Bronchial epithelial cell (primary cell): ENCODE measurements at places on chromosomes 1 and 21. TPM values are rescaled to one million over a fixed set of nuclear protein-coding genes. Genes with fewer than 3 reads are reported as not detected.

FCRL2 gene
- not detected in 2 replicates for total RNA-seq

FMO1 gene
- not detected in 2 replicates for total RNA-seq

DNA sequence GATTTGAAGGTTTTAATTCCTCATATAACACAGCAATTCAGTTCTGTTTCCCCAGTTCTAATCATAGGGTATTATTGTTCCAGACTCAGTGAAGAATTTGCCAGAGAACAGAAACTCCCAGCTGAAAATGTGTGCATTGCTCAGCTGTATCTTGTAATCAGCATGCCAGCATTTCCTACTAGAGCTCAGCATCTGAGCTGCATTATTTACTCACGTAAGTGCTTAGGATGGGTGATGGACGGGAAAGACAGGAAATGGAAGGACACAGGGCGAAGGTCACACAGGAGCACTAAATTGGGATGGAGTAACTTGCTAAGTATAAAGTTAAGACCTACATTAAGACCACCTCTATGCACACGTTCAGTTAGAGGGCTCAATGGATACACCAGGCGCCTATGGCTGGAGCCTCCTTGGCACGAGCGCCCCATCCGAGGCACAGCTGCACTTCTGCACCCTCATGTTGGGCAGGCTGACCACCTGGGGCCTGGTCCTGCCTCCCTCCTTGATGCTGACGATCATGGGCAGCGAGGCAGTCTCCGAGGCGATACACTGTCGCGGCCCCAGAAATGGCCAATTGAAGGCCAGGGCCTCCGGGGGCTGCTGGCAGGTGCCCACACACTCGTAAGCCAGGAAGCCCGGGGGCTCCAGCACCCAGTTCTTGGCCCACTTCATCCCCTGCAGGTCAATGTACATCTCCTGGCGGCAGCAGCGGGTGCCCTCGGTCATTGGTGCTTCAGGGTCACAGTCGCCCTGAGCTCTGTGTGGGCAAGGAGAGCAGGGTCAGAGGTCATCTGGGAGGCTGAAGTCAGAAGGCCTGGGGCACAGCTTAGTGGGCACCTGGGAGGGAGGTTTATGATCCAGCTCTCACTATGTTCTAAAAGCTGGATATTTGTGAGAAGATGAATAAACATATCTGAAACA, 3.7 kb downstream of the LEFTY2 start:
- DNase-seq, result no peak

- DNase-seq, result no peak
Measured at GRCh38 chr1:10208537-10208936, 1.8 kb upstream of the KIF1B start.

DNA sequence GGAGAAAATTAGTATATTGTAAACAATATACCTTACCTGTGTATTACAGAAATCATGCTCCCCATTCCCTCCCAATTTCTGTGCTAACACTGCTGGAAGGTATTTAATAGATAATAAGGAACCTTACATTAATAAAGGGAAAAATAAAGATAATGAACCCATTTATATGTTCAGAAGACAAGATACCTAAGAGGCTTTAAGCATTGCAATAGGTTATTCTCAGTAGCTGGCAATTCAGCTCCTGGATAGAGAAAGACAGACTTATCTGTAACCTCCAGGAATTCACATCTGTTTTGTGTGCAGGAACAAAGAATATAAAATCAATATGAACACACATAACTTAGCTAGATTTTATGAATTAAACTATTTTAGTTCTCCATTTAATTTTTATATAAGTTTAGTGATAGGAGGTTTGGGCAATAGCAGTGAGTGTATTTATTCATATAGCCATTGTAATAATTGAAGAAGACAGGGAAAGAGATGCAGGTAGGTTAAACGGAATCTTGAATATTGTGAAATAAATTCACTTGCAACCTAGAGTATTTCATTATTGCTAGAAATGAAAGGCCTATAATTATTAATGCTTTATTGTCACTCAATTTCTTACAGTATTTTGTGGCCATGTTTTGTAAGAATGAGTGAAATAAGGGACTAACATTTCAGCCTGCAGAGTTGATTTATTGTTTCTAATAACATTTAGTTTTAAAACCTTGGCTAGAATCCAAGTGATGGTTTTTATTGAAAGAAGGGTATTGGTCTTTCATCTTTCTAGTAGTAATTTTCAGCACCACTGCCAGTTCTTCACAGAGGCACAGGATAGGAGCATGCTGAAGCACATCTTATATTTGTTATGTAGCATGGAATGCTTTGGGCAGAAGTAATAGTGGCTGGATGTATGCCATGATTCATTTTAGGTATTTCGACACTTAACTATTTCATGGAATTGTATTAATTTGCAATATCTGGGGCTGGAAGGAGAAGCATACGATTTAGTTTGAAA, 1.5 kb downstream of the XPR1 start:
- DNase-seq, result peak; percentile 89

DNA sequence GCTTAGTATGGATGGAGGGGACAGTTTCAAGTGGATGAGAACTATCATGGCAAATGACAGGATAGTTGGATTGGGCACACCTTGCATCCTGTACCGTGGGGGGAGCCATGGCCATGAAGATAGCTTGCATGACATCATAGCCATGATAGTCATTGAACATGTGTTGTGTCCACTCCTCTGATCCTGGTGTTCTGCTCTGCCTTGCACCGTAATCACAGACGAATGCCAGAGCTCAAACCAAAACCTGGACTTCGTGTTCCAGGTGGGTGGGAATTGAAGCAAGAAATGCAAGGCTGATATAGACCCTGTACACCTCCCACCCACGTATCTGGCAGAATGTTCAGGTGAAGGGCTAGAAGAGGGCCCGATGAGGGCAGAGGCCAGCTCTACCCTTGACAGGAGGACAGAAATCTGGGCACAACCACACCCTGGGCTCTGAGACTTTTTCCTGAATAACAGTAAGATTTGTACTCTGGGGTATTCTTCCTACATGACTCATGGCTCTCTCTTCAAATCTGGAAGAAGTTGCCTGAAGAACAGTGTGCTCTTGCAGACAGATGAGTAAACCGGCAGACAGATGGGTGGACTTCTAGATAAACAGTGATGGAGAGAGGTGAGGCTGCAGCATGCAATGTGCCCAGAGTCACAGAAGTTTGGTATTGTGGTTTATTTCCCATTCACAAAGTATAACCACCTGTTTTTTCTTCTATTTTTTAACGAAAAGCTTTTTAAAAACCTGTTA, 45.0 kb downstream of the KCNJ6 start:
- DNase-seq, result peak; percentile 26

- DNase-seq, result no peak
Measured at GRCh38 chr1:30264672-30265025, 458.7 kb downstream of the MATN1 start.

DNA sequence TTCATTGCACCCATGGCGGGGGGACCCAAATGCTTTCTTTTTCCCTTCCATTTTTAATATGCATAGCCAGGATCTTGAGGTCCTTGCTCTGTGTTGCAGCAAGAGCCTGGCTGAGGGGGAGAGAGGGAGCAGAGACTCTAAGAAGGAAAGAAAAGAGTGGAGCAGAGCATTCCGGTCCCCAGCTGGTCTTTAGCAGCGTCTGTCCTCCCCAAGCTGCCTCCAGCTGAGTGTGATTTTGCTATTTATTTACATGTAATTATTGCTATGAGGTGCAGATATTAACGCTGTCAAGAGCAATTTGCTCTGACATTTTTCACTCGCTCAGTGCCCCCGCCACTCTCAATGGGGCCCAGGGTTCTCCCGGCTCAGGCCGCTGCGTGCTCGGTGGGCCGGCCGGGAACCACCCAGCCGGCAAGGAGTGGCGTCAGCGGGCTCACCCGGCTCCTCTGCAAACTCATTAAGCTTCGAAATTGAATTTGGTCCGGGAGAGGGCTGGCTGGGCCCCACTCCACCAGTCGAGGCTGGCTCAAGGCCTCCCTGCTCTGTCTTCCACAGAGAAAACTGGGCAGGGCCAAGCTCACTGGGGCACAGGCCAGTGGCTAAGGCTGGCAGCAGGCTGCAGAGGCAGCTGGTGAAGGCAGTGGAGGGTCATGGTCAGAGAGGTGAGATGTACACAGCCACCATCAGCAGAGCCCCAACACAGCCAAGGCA, 93.2 kb downstream of the PAX7 start:
- DNase-seq, result no peak

DNA sequence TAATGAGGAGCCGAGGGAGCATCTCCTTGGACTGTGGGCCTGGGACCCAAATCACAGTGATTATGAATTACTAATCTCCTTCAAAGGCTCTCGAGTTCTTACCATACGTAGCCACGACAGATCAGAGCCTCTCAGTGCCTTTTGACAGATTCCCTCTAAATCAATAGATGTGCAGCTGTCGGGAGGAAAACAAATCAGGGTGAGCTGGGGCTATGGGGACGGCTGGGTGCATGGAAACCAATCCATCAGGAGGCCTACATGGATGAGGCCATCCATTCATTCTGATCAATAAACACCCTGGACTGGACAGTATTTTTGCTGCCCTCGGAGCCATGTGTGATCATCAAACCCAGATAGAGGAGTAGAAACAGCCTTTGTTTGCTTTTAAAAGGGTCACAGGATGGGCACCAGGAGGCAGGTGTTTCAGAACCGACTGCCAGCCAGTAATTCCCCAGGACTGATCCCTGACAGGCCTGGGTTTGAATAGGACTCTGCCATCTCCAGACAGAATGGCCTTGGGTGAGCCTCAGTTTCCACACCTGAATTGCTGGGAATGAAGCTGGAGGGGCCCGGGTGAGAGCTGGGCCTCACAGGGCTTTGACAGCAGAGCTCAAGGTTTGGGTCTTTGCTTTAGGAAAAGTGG, 532.8 kb downstream of the MATN1 start:
- no peak for DNase-seq
